RWPE1 (cell line): ENCODE measurements at places on chromosomes 2 and 18.

DNA sequence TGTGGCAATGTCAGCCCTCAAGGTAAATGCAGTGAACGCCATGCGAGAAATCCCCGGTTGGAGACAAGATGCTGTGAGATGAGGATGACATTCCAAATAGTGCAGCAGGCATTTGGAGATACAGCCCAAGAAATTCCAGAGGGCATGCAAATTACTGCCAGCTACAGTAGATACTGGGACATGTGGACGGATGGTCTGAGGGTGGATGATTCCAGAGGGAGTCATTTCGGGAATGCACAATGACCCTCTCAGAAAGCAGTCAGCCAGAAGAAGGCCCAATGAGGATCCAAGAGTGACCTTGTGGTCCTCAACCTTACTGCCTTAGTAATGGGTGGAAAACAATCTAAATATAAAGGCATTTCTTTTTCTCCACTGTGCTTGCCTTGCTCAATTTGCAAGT is 111.3 kb downstream of the HNRNPLL start:
- no peak for DNase-seq

DNA sequence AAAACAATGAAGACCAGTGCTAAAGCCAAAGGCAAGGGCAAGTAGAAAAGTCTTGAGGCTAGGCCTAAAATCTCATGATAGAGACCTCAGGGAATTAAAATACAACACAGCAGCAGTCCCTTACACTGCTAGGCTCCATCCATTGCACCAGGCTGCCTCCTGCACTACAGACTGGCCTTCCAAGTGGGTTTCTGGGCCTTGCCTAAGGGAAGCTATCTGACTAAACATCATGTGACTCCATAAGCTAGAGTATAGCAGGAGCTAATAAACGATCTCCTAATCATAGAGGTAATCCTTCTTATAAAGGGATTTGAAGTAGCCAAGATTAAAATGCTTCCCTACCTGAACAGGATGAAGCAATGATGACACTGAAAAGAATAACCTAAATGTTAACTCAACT is 77.6 kb upstream of the NFU1 start:
- no peak for DNase-seq

DNA sequence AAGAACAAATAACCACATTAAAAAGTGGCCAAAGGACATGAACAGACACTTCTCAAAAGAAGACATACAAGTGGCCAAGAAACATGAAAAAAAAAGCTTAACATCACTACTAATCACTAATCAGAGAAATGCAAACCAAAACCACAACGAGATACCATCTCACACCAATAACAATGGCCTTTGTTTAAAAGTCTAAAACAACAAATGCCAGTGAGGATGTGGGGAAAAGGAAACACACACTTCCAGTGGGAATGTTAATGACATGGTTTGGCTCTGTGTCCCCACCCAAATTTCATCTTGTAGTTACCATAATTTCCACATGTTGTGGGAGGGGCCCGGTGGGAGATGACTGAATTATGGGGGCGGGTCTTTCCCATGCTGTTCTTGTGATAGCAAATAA is 147.1 kb downstream of the GALNT1 start:
- DNase-seq = no peak

DNA sequence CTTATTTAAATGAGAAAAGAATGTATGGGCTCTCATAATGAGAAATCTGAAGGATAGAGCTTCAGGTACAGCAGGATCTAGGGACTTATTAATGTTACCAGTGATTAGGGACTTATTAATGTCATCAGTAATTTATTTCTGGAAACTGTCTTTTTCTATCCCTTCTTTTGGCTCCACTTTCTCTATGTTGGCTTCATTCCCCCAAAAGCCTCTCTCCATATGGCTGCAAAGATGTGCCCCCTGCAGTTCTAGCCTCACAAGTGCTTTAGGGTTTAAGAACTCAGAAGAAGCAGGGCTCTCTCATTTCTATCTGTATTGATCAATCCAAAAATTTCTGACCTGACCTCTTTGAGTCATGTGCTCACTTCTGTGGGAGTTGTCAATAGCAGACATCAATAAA is 480.9 kb downstream of the TXNL1 start:
- DNase-seq = no peak

DNA sequence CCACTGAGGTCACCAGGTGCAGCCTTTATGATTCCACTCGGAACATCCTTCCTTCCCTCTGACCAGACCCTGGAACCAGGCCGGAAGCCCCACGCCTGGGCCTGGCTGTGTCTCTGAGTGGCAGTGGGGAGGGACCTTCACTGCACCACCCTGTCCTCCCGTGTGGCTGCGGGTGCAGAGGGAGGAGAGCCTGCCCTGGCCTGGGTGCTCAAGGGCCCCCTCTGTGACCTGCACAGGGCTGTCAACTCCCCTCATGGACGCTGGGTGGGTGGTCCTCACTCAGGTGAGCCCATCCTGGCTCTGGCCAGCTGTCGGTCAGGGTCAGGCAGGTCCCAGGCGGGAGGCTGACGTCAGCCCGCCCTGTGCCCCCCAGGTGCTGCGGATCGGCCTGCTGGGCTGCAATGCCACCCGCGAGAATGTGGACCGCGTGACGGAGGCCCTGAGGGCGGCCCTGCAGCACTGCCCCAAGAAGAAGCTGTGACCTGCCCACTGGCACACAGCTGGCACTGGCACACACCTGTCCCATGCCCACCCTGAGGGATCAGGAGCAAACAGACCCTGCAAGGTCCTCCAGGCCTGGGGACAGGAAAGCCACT is 9.8 kb downstream of the AGXT start:
- no peak for DNase-seq

- DNase-seq = no peak
Observed at GRCh38 chr18:49031511-49032188, 80.9 kb upstream of the SMAD7 start.

- DNase-seq = no peak
Observed at GRCh38 chr2:11254100-11254536, 90.3 kb downstream of the ROCK2 start.

GRCh38 chr18:76752400-76752799 is 70.0 kb upstream of the ZNF236 start:
- DNase-seq = peak; percentile 12

GRCh38 chr2:163177592-163177991 is 339.0 kb upstream of the KCNH7 start:
- no peak for DNase-seq

DNA sequence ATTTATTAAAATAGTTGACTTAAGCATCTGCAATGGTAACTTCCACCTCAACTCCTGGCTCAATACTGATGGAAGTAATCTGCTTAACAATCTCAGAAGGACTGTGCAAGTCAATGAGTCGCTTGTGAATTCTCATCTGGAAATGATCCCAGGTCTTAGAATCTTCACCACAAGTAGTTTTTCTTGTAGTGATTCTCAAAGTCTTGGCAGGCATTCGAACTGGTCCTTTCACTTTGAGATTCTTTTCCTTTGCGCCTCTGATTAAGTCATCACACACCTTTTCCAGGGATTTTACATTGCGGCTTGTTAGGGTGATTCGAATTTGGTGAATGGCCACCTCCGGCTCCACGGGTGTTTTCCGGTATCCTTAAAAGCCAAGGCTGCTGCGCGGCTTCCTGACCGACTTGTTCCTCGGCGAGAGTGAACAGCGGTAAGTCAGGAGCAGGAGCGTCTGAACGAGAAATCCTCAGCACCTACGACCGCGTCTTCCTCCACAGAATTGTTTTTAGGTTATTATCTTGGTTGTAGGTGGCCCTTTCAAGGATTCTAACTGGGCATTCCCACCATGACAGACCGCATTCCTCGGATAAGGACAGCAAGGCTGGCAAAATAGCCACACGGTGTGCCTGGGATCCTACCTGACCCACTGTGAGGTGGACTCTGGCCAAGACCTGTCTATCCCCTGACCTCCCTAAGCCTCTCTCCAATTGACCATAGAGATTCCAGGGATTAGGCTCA is 23.8 kb upstream of the SLC20A1 start:
- no peak for DNase-seq

DNA sequence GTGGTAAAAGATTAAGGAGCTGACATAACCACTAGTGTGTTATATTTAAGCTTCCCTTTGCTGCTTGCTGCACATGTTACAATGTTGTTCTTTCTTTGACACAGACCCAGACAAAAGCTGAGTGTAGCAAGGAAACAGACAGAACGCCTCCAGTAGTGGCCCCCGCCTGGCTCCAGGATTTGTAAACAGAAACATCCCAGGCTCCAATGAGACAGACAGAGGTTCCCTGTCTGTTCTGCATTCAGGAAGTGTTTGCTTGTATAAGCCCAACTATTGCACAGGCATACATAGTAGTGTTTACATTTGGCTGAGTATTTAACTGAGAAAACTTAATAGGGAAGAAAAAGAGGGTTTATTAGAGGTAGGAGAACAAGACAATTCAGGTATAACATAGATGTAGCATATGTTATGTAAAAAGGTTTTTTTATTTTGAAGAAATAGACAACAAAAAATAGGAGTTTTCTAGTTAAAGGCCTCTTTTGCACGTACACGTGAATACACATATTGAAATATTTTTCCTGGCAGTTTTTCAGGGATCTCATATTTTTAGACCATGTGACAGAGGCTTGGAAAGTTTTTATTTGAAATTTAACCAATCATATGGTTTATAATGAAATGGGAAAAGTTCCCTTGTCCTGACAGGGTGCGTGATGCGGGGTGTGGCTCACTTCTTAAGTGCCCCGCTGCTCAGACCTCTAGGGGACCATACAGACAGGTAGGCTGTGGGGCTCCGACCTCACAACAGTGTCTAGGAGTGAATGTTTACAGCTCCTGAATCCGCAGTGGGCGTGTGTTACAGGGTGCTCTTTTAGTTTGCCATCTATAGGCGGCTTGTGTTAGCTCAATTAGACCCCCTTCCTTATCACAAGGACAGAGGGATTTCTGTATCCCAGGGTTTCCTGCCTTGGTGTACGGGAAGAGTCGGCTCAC is 118.4 kb downstream of the BMPR2 start:
- no peak for DNase-seq

GRCh38 chr2:43524177-43524965 is 71.5 kb downstream of the THADA start:
- DNase-seq = peak; percentile 13

DNA sequence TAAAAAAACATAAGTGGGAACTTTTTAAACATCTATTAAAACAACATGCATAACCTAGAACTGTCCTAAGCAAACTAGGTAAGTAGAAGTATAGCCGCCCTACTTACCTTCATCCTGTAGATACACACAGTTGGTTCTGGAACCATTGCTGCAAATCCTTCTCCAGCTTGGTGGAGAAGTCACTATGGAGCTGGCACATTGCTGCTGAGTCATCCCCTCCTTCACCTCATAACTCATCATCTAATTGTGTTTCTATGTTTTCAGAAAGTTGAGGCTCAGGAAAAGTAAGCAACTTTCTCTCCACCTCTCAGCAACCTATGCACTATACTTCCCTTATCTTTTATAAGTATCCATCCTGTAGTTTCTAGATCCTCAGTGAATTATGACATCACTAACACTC is 269.8 kb upstream of the MMADHC start:
- DNase-seq = no peak

GRCh38 chr2:39513641-39514094 is 76.6 kb upstream of the MAP4K3 start:
- DNase-seq = peak; percentile 79

DNA sequence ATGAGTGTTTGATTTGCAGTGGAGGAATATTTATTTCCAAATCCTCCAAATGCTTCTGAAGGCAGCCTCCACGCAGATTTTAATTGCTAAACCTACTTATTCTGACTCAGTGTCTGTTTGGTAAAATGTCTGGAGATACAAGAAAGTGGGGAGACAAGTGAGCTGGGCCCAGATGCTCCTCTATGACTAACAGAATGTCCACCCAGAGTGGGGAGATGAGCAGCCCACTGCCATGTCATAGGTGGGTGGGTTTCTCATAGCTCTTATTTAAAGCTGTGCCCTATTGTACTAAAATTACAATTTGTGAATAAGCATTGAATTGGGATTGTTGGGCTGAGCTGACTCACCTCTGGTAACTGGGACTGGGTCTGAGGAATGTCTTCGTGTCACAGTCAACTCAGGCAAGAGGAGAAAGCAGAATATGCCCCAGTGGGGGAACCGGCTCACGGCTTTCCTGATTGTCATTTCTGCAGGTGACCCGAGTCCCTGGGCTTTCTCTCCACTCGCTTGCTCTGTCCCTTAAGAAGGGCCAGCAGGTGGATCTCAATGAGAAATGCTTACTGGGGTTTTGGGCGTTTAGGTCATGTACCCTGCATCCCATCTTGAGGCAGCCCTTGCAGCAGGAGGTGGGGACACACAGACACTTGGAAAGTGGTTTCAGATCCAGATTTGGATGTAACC is 116.3 kb upstream of the SPRED2 start:
- no peak for DNase-seq

DNA sequence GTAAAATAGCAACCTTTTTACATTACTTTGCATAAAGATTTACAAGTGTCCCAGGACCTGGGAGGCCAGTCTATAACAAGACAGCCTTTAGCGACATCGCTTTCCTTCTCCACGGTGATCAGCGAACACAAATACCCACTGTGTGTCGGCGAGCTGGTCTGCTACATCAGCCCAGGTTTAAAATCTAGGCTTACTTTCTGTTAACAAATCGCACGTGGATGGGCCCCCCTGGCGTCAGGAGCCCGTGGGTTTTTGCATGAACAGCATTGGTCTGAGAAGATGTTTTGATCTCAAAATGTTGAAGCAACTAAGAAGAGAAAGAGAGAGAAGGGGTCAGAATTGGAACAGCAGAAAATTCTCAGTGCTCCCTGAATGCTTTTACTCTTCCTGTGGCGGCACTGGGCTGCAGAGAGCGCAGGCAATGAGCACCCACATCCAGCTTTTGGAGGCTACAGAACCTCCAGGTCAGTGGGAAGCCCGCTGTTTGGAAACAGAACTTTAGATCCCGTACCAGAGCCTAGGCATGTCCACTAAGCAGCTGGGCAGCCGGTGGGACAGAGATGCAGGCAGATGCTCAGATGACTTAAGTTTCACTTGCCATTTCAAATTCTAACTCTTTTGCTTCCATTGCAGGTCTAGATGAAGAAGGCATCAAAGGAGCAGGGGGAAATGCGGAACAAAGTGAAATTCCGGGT is 32.9 kb downstream of the CYP27C1 start:
- DNase-seq = no peak

GRCh38 chr2:17594533-17595401 is 54.3 kb downstream of the VSNL1 start:
- DNase-seq = no peak

DNA sequence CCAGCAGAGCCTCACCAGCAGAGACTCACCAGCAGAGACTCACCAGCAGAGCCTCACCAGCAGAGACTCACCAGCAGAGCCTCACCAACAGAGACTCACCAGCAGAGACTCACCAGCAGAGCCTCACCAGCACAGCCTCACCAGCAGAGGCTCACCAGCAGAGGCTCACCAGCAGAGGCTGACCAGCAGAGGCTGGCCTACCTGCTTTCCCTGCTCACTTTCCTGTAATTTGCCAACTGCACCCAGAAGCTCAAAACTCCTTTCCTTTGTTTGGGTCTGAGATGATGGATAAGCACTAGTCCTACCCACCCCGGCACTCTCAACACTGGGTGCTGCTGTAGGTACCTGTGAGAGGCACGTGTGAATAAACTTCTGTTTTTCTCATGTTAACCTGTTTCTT is 36.4 kb upstream of the PXDN start:
- DNase-seq = no peak

GRCh38 chr2:17591846-17592245 is 51.4 kb downstream of the VSNL1 start:
- no peak for DNase-seq

- DNase-seq = no peak
Observed at GRCh38 chr2:86778957-86779356, 11.8 kb downstream of the CD8A start.

GRCh38 chr2:188345020-188345419 is 53.3 kb downstream of the GULP1 start:
- DNase-seq = no peak

GRCh38 chr18:74895686-74896085 is 298.0 kb downstream of the ZNF407 start:
- DNase-seq = no peak
